ENCODE measurements at places on chromosomes 3 and 15. TPM values are rescaled to one million over a fixed set of nuclear protein-coding genes. Genes with fewer than 3 reads are reported as not detected.
A peak's percentile ranks its signal among the peaks of the same experiment; 100 is the strongest.

GRCh38 chr3:49882166-49882565 is 12.5 kb upstream of the CAMKV start:
- DNase-seq = no peak
- H3K4me1 ChIP-seq = no peaks in the 10 kb centered on the region
- H3K27ac ChIP-seq = no peak overlapping the region
- H3K27me3 ChIP-seq = peaks cover 2% of the 10 kb centered on the region

DNA sequence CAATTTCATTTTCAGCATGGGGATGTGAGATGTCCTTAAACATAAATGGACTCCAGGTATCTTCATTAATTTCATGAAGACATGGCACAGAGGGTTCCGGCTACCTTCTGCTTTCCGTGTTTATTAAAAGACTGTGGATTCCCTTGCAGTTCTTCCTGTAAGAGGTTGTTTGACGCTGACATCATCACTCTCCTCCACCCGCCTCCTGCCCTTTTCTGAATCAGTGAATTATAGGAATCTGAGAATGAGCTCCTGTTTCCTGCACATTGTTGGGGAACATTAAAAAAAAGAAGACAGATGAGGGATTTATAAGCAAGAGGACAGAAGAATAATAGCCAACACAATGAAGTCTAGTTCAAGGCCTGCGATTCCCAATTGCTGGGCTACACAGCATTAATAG is 191.3 kb downstream of the LPP start:
- peaks cover 14% of the 10 kb centered on the region for H3K4me1 ChIP-seq
- no peaks in the 10 kb centered on the region for H3K27me3 ChIP-seq
- no peak for DNase-seq
- peaks cover 5% of the 10 kb centered on the region for H3K36me3 ChIP-seq
- H3K4me3 ChIP-seq = no peak overlapping the region

GRCh38 chr3:2976796-2977195 is 133.4 kb downstream of the IL5RA start:
- H3K4me1 ChIP-seq = no peaks in the 10 kb centered on the region
- H3K36me3 ChIP-seq = no peaks in the 10 kb centered on the region
- no peak overlapping the region for H3K4me3 ChIP-seq

GRCh38 chr15:45333550-45333949 is 44.8 kb downstream of the GATM start:
- no peaks in the 10 kb centered on the region for H3K36me3 ChIP-seq
- no peak for DNase-seq
- no peak overlapping the region for H3K27ac ChIP-seq
- H3K27me3 ChIP-seq = no peaks in the 10 kb centered on the region
- no peak overlapping the region for H3K4me3 ChIP-seq

DNA sequence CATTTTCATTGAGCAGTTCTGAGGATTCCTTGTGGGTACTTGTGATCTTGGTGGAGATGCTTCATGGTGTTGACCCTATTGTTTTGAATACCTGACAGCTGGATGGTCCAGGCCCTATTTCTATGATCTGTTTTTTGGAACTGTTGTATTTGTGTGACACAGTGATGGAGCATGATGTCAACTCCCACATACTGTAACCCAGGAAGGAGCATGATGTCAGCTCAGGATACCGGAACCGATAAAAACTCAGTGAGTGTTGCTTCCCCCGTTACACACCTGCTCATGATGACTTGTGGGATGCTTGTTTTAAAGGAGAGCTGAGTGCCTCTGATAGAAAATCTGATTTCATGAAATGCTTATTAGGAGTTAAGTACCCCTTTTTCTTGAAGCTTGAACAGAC is 45.1 kb downstream of the ZBTB38 start:
- peak; percentile 73 for DNase-seq
- peaks cover 5% of the 10 kb centered on the region for H3K36me3 ChIP-seq
- H3K27me3 ChIP-seq = no peaks in the 10 kb centered on the region
- peak overlapping the region; percentile 72 for H3K4me3 ChIP-seq
- H3K4me1 ChIP-seq = peaks cover 75% of the 10 kb centered on the region
- H3K27ac ChIP-seq = peak overlapping the region; percentile 97

DNA sequence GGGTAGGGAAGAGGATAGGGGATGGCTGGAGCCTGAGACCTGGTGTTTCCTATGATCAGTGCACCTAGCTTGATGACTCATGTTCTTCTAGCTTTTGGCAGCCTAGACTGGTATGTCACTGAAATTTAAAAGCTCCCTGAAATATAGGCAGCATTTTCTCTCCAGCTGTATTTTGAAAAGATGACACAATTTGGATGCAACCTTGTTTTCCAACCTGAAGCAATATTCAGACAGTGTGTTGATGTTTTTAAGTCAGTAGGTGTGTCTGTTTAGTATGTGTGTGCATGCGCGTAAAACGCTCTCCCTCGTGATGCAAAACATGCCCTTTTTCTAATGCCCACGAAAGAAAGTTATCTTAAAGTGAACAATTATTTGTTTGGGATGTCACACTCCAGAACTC is 58.5 kb downstream of the RPL22L1 start:
- no peaks in the 10 kb centered on the region for H3K36me3 ChIP-seq
- no peak overlapping the region for H3K4me3 ChIP-seq
- no peak for DNase-seq
- H3K27me3 ChIP-seq = no peaks in the 10 kb centered on the region

The ARL14 gene
- total RNA-seq = not detected

GRCh38 chr15:66292571-66293418 is 573 bp upstream of the DIS3L start:
- H3K27me3 ChIP-seq = no peaks in the 10 kb centered on the region
- H3K4me1 ChIP-seq = peaks cover 38% of the 10 kb centered on the region
- DNase-seq = no peak
- peak overlapping the region; percentile 92 for H3K27ac ChIP-seq
- peak overlapping the region; percentile 83 for H3K4me3 ChIP-seq

DNA sequence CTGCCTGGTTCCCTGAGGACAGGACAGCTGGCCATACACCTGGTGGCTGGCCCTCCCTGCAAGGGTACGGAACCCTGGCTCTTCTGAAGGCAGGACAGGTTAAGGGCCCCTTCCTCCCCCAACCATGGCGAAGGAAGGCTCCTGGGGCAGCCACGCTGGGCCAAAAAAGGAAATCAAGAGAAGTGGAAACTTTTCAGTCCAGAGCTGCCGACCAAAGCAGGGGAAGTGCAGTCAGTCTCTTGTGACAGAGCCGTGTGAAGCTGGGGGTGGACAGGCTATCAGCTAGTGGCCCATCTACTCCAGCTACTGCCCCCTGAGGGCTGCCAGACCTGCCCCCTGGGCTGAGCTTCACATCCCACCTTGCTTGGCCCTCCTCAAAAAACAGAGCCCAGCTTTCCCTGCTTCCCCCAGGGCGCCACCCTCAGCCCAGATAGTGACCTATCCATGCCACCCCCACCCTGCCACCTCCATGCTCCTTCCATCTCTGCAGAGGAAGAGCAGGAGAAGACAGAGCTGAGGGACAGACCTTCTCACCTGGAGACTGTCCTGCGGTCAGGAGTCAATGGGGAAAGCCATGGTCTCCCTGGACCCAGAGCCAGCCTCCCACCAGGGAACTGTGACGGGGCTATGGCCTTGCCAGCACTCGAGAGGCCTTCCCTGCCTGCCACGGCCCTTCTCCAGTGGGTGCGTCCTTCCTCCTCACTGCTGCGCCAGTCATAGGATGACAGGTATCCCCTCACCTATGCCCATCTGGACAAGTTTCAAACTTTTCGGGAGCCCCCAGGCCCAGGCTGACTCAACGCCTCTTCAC is 4.6 kb downstream of the SEMA7A start:
- peaks cover 79% of the 10 kb centered on the region for H3K4me1 ChIP-seq
- peak overlapping the region; percentile 85 for H3K27ac ChIP-seq
- no peak for DNase-seq
- H3K4me3 ChIP-seq = peak overlapping the region; percentile 90
- H3K27me3 ChIP-seq = no peaks in the 10 kb centered on the region
- peaks cover 43% of the 10 kb centered on the region for H3K36me3 ChIP-seq

- no peak overlapping the region for H3K4me3 ChIP-seq
- H3K27me3 ChIP-seq = peaks cover 17% of the 10 kb centered on the region
- no peak overlapping the region for H3K27ac ChIP-seq
- H3K4me1 ChIP-seq = no peaks in the 10 kb centered on the region
- no peak for DNase-seq
- no peaks in the 10 kb centered on the region for H3K36me3 ChIP-seq
These were observed 84.1 kb upstream of the KLHL25 start for GRCh38 chr15:85878828-85879225.

DNA sequence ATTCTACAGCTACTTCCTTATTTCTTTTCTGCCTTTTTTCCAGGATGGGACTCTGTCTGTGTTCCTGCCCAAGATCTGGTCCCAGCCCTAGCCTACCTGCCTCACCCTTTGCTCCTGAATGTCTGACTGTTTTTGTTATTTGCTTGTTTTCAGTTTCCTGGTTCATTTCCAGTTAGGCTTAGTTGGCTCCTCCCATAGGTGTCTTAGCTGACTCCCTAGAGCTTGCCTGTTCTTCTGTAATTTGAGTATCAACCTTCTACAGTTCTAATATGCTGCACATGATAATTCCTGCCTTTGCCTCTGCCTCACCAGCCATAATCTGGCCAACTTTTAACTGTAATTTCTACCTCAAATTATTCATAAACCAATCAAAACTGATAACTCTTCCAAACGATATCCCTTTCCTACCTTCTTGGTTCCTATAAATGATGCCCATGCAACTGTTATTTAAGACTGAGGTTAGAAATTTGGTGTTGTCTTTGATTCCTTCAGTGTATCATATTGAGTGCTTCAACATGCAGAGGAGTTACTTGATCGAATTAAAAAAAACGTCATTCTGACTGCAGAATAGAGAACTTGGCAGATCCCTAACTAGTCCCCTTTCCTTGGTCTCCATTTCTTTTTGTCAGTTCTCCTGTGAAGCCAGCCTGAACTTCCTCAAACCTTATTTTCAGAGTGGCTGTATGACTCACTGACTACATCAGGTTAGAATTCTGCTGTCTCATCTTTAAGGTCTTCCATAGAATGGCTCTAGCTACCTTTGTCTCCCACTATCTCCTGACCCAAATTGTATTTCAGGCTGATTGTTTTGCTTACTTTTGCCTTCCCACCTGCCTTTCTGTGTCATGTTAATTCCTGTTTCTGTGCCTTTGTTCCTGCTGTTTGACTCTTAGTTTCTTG is 8.4 kb downstream of the GOLM2 start:
- H3K27me3 ChIP-seq = no peaks in the 10 kb centered on the region
- DNase-seq = no peak
- H3K36me3 ChIP-seq = peaks cover 4% of the 10 kb centered on the region

- no peak for DNase-seq
- H3K4me3 ChIP-seq = no peak overlapping the region
- no peaks in the 10 kb centered on the region for H3K4me1 ChIP-seq
- no peaks in the 10 kb centered on the region for H3K36me3 ChIP-seq
- no peaks in the 10 kb centered on the region for H3K27me3 ChIP-seq
These were observed 774.8 kb upstream of the EPHA6 start for GRCh38 chr3:96039632-96040031.

The PAQR5 gene
- total RNA-seq = 0.19 TPM

The CPN2 gene
- total RNA-seq = not detected

DNA sequence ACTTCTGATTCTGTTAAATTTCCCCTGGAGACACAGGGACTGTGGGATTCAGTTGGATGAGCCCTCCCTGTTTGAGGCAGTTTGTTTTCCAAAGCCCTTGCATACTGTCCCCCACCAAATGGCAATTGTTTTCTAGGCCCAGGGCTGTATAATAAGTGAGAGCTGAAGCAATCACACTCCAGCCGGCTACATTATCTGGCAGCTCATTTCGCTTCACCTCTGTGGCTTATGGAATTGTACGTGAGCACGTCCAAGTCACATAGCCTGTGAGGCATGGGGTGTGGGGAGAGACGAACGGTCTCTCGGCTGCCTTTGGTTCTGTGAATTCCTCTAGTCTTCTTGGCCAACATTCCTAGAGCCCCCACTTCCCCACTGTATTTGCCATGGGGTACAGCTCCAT is 10.7 kb downstream of the RBP2 start:
- no peaks in the 10 kb centered on the region for H3K4me1 ChIP-seq
- no peak overlapping the region for H3K27ac ChIP-seq
- no peaks in the 10 kb centered on the region for H3K36me3 ChIP-seq
- no peaks in the 10 kb centered on the region for H3K27me3 ChIP-seq
- no peak for DNase-seq

The TPRG1 gene
- total RNA-seq = 1.0 TPM

The ACTRT3 gene
- total RNA-seq = not detected

- DNase-seq = no peak
- H3K36me3 ChIP-seq = peaks cover under 1% of the 10 kb centered on the region
- H3K4me1 ChIP-seq = no peaks in the 10 kb centered on the region
- H3K27ac ChIP-seq = no peak overlapping the region
- no peak overlapping the region for H3K4me3 ChIP-seq
These were observed 11.8 kb upstream of the MYO5A start for GRCh38 chr15:52540374-52541012.

GRCh38 chr3:35523838-35524237 is 115.5 kb upstream of the ARPP21 start:
- no peak for DNase-seq
- no peaks in the 10 kb centered on the region for H3K36me3 ChIP-seq
- no peak overlapping the region for H3K27ac ChIP-seq
- no peaks in the 10 kb centered on the region for H3K4me1 ChIP-seq
- no peaks in the 10 kb centered on the region for H3K27me3 ChIP-seq

- H3K4me3 ChIP-seq = no peak overlapping the region
- H3K4me1 ChIP-seq = peaks cover 4% of the 10 kb centered on the region
- DNase-seq = no peak
These were observed 92.0 kb upstream of the CCDC54 start for GRCh38 chr3:107285197-107285596.

DNA sequence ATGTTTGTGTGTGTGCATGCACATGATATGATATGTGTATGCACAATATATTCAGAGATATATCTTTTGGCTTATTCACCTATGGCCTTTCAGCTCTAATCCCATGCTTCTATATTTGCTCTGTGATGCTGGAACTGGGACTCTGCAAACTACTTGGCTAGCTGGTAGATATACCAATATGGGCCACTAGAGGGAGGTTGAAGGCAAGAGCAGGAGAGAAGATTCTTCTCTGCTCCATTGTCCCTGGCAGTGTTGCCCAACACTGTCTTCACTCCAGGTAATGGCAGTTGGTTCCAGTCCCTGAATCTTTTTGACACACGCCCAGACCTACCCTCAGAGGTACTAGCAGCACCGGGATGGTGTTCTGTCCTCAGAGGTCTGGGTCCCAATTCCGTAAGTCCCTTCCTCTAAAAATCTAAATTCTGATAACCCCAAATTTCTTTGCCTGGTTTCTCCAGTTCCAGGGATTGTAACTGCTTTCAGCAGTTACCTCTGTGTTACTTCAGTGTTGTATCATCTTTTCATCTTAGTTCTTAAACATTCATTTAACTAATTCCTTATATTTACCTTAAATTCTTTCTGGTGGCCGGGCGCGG is 44.7 kb downstream of the GTPBP8 start:
- H3K4me1 ChIP-seq = no peaks in the 10 kb centered on the region
- H3K36me3 ChIP-seq = no peaks in the 10 kb centered on the region
- H3K4me3 ChIP-seq = no peak overlapping the region

The SAMMSON gene
- total RNA-seq = not detected

GRCh38 chr3:139935866-139936817 is 1.2 kb downstream of the CLSTN2 start:
- no peak overlapping the region for H3K4me3 ChIP-seq

The TF gene
- 0.07 TPM for total RNA-seq

- no peak for DNase-seq
- H3K4me3 ChIP-seq = no peak overlapping the region
- no peaks in the 10 kb centered on the region for H3K27me3 ChIP-seq
- H3K27ac ChIP-seq = no peak overlapping the region
- H3K36me3 ChIP-seq = no peaks in the 10 kb centered on the region
- H3K4me1 ChIP-seq = no peaks in the 10 kb centered on the region
These were observed 14.6 kb upstream of the SNRPN start for GRCh38 chr15:24940236-24940635.

All from activated naive CD4-positive, alpha-beta T cell treated with anti-CD3 and anti-CD28 coated beads for 36 hours (primary cell).